ENCODE measurements at places on chromosomes 16 and 17. TPM values are rescaled to one million over a fixed set of nuclear protein-coding genes. Genes with fewer than 3 reads are reported as not detected.

DNA sequence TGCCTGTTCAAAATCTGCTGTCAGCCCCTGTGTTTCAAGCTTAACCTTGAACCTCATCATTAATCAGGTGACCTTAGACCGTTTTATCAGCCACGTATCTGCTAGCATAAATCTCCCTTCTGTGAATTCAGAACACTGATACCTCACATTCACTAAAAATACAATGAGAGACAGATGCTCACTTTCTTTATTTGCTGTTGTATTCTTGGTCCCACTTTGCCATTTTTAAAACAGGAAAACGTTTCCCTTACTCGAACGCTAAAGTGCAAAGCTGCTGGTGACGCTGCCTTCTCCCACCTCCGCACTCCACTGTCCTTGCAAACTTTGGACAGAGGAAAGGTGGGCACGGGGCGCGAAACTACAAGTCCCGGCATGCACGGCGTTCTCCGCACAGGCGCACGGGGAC is 220 bp upstream of the ARHGAP44 start:
- no peak for DNase-seq

Gene MYH13
- 0.09 TPM for total RNA-seq

Gene ST6GALNAC2
- 1.0 TPM for total RNA-seq

- no peak for DNase-seq
Measured at GRCh38 chr17:81517339-81518112, 4.9 kb upstream of the ACTG1 start.

DNA sequence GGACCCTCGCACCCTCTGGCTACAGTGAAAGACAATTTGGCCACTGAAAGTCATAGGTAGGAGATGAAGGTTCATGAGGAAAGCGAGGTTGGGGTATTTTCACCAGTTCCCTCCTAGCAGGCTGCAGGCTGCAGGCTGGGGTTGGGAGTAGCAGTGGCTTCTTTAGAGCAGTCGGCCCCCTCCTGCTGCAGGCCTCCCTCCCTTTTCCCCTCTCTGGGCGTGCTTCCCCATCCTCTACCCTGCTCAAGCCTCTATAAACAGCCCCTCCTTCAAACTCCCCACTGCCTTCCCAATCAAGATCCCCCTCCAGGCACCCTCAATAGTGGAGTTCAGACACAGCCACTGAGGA is 41.8 kb downstream of the GAS7 start:
- no peak for DNase-seq

DNA sequence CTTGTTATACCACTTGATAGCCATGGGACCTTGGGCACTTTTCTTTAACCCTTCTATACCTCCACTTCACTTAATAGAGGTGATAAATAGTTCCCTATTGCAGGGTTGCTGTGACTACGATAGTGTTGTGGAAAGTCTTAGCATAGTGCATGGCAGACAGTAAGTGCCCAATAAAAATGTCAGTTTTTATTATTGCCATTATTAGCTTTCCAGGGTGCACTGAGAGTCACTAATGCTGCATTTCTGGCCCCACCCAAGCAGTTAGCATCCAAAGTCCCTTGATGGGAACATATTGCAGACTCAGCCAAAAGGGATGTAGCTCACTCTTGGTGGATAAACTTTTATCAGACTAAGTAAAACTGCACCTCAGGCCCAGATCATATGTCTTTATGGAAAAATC is 41.5 kb upstream of the TEKT3 start:
- DNase-seq: no peak

Gene SEPTIN12
- total RNA-seq: 1.7 TPM

Gene CSH1
- not detected for total RNA-seq

DNA sequence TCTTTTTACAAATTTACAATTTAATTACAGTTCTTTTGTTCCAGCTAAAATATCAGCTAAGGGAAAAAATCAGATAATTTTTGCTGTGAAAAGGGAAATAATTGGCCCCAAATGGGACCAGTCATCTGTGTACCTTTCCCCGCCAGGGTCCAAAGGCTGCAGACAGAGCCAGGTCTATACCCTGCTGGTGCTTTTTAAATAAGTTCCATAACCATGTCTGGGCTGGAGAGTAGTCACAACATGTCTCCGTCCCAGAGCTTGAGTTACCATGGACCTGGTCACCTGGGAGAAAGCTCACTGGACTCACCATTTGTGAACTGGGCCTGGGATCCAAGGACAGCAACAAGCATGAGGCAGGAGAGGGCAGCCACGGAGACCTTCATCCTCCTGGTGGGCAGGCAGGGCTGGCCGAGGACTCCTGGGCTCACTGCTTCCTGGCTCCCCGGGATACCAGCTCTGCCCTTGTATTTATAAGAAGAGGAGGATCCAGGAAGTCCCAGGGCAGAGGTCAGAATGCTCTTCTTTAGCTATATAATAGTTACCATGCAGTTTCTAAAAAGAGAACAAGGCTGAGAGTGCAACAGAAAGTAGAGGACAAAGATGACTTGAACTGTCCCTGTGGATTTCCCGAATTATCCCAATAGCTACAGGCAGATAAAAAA is at the start of gene CCL15:
Gene CCL15 (minus strand): TSS at position 444 of the 662 bp plus-strand sequence. CDS start 61 bp downstream, at position 383.
- no peak for DNase-seq

Gene GRB7
- total RNA-seq: 1.9 TPM

- DNase-seq: peak; percentile 45
Measured at GRCh38 chr17:62653002-62653825, 25.7 kb downstream of the MRC2 start.

DNA sequence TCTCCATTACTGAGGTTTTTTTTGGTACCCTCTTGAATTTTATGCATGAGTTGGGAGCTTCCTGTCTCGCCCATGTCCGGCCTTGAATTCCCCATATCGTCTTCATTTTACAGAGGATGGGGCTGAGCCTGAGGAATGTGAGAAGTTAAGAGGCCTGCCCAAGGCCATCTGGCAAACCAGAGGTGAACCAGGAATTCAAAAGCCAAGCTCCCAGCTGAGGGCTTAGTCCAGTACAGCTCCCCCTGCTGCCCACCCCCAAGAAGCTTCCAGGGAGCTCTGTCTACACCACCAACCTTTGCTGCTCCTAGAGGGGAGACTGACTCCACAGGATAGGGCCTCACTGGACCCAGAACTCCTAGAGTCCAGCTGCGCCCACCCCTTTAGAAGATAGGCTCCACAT is 20.7 kb upstream of the C16orf78 start:
- DNase-seq: peak; percentile 57

GRCh38 chr16:60027351-60027750 is 1293.2 kb upstream of the GOT2 start:
- no peak for DNase-seq

Gene CYB561
- 7.4 TPM for total RNA-seq

DNA sequence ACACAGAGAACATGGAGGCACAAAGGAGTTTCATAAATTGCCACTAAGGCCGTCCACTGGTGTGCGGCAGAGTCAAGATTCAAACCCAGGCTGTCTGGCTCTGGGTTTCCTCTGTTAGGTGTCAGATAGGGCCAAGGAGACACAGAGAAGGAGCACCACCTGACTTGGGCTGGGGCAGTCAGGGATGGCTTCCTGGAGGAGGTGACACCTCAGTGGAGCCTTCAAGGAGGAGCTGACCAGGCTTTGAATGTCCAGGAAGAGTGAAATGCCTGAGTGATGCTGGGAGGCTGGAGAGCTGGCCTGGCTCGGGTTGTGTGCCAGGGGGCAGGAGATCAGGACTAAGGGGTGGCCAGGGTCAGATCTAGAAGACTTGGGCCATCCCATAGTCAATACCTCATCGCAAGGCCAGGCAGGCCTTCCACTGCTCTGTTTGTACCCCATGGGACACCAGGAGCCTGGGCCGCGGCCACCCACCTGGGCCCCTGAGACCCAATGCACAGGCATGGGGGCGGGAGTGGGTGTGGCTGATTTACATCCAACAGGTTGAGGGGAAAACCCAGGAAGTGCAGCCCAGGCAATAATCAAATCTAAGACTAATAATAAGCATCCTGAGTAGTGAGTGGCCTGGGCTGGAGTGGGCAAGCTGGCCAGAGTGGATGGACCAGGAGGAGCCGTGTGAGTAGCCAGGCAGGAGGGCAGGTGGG is 73.7 kb downstream of the USP22 start:
- DNase-seq: no peak

Gene STARD3
- total RNA-seq: 84.1 TPM

DNA sequence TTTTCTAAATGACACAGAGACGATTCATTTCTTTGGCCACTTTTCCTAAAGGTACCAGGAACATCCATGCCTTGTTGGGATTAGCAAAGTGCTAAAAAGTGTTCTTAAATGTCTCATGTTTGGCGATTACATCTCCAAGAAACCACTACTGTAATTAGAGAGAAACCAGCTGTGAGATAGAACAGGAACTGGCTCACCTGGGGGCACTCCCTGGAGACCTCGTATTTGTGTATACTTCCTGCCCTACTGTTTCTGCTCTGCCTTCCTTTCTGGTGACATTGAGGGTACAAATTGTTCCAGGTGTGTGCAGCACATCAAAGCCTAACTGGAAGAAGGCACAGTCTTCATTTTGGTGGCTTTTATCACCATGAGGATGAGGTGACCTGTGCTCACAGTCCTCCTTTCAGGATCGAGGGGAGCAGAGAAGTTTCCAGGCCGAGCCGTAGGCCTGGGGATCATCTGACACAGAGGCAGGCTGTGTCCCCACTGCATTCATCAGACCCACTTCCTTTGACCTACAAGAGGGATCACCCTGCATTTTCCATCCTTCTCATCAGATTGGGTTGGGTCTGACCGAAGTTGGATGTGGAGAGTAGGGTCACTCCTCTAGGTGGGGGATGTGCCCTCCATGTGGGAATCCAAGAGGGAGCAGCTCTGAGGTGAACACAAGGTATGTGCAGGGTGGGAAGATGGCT is 23.7 kb downstream of the CCL4 start:
- DNase-seq: no peak

- no peak for DNase-seq
Measured at GRCh38 chr16:85235991-85236817, 123.9 kb upstream of the CIBAR2 start.

GRCh38 chr17:37608351-37609169 is 658 bp downstream of the SYNRG start:
- peak; percentile 38 for DNase-seq

Gene CDH8
- total RNA-seq: 14.3 TPM

GRCh38 chr17:35377706-35378105 is 4.3 kb upstream of the SLFN11 start:
- DNase-seq: no peak

DNA sequence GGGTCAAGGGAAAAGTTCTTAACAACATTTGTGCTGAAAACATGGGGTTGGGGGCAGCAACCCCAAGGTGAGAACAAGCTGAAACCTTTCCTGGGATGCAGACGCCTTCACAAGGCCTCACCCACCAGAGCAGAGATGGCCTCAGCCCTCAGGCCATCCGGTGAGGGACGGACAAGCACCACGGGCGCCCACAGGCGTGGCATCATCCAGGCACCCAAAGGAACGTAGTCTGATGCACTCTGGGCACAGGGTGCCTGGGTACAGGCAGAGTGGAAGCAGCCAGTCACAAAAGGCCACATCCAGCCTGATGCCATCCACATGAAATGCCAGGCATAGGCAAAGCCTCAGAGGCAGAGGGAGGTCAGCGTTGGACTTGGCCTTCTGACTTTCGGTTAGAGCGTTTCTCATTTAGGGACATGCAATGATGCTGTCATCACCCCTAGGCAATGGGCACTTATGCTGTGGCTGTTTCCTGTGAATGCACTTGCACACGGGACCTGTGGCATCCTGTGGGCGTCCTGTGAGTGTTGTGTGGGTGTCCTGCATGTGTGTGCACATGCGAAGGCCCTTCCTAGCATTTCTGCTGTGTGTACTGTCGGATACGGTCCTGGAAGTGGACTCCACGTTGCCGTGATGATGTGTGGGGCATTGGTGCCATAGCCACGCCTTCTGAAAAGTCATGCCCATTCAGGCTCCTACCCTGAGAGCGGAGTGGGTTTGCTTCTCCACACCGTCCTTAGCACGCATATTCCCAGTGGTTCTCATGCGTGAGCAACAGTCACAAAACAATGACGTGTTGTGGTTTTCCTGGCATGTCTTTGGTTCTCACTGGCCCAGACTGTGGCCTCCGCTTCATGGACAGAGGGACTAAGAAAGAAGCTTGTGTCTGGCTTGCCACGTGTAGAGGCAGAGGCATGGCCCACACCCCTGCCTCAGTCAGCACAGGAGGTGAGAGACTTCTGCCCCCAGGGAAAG is 52.7 kb upstream of the ZNF469 start:
- DNase-seq: no peak

DNA sequence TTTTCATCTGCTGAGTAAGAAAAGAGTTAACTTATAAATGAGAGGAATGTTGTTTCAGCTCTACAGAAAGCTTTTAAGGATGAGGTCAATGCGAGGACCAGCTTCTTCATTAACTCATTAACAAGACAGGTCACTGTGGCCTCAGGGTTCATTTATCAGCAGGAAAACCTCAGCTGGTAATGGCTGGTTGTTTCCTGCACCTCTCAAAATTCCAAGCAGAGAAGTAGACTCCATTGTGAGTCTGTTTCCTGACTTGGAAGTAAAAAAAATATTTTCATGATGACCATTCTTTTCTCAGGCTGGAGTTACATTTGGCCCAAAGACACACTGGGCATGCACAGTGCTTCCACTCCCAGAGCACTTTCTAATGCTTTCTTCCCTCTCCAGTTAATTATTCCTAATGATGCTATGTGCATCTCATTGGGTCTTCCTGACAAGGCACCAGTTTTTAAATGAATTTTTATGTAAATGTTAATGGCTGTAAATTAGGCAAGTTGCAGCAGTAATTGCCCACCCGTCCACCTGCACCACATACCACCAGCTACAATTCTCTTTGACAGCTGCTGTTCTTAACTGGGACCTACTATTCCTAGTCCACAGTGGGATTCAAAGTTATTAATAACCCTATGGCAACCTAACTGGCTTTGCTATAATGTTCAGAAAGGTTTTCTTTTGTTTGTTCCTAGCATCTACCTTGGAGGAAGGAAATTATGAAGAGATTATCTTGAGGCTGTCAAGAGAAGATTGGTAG is 89.5 kb upstream of the BCAR1 start:
- DNase-seq: peak; percentile 44

GRCh38 chr17:76492989-76493501 is 8.2 kb downstream of the RHBDF2 start:
- peak; percentile 80 for DNase-seq

DNA sequence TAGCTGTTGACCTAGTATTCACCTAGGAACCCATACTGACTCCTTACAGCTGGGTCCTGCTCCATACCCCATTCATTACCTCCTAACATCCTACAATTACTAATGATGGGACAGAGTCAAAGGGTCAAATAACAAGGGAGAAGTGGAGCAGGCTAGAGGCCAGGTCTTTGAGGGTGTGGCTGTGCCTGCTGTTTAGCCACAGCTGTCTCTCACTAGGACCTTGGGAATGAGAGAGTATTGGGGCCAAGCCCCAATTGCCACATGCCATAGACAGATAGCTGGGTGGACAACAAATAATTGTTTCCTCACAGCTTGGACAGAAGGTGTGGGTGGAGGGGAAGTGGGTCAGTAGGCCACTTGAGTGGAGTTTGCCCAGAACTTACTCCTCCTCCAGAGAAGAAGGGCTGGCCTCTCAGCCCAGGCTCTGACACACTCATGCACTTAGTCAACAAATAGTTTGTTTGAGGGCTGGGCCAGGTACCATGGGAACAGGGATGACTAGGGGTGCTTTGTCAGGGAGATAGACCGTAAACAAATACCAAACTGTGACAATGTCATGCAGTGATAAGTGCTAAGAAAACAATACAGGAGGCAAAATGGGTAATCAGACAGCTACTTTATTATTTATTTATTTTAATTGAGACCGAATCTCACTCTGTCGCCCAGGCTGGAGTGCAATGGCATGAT is 10.2 kb upstream of the CENPT start:
- no peak for DNase-seq

- DNase-seq: peak; percentile 76
Measured at GRCh38 chr17:58317421-58318064, 11.1 kb downstream of the TSPOAP1 start.

Measured in cardiac muscle cell (in vitro differentiated cells and primary cell).